Stimulated activated naive CD4-positive, alpha-beta T cell treated with Interleukin-2 at 50 U/mL for 16 hours (primary cell): ENCODE measurements at places on chromosomes 6 and 20.

DNA sequence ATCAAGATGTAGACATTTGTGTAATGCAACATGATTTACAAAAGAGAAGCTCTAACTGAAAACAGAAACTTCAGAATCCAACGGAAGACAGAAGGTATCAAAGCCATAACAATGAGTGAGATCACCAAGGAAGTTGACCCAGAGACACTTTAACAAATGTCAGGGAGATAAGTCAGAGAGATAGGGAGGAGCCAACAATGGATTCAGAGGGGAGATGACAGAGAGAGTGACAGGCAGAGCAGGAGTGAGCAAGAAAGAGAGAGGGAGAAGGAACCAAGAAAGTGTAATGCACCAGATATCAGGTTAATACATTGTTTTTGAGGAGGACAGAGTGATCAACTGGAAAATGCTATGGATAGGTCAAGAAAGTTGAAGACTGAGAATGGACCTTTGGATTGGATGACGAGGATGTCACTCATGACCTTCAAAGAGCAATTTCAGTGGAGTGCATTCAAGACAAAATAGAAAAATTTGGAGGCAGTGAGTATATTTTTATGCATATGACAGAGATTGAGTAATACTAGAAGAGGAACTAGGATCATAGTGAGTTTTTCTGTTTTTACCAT lies 86.6 kb downstream of the TRDN start:
- no peak for DNase-seq

- no peak for DNase-seq
These were observed 154.0 kb upstream of the LAMP5 start for GRCh38 chr20:9360431-9360830.

GRCh38 chr20:32622585-32623468 lies 37.7 kb upstream of the NOL4L start:
- no peak for DNase-seq

- DNase-seq, result no peak
These were observed 6.3 kb downstream of the BMP6 start for GRCh38 chr6:7732228-7732627.

GRCh38 chr6:36117658-36118549 lies 12.4 kb upstream of the MAPK13 start:
- no peak for DNase-seq

GRCh38 chr6:158072083-158072721 lies 90.5 kb downstream of the SYNJ2 start:
- DNase-seq, result peak; percentile 59

- no peak for DNase-seq
These were observed 11.1 kb upstream of the NOTCH4 start for GRCh38 chr6:32234934-32235333.

GRCh38 chr6:161079566-161080262 lies 88.1 kb downstream of the MAP3K4 start:
- peak; percentile 81 for DNase-seq

GRCh38 chr6:105748737-105749161 lies 337.4 kb upstream of the PRDM1 start:
- no peak for DNase-seq

GRCh38 chr6:23547851-23548250 lies 578.2 kb upstream of the NRSN1 start:
- no peak for DNase-seq

- no peak for DNase-seq
These were observed 23.0 kb downstream of the SIRPD start for GRCh38 chr20:1534526-1534925.

DNA sequence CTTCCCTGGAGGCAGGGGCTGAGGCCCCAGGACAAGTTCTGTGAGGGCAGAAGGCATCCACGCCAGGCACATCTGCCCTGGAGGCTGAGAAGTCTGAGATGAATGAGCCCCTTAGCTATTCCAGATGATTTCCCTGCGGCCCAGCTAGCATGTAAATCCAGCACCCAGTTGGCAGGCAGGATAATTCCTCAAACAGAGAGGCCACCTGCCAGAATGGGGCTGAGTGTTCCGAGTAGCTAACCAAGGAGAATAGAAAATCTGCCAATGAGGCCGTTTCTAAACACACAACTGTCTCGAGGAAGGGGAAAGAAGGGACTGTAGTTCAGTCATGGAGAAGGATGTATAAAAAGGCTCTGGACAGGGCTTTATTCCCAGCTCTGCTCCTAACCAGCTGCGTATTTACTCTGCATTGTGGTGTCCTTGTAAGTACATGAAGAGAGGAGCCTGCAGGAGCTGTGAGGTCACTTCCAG lies 211.4 kb upstream of the CDYL start:
- no peak for DNase-seq

GRCh38 chr6:12182676-12183075 lies 107.5 kb upstream of the EDN1 start:
- no peak for DNase-seq

- no peak for DNase-seq
These were observed 32.1 kb downstream of the BEND3 start for GRCh38 chr6:107083047-107083768.

GRCh38 chr6:29506446-29507067 lies 18.8 kb upstream of the MAS1L start:
- DNase-seq, result no peak

DNA sequence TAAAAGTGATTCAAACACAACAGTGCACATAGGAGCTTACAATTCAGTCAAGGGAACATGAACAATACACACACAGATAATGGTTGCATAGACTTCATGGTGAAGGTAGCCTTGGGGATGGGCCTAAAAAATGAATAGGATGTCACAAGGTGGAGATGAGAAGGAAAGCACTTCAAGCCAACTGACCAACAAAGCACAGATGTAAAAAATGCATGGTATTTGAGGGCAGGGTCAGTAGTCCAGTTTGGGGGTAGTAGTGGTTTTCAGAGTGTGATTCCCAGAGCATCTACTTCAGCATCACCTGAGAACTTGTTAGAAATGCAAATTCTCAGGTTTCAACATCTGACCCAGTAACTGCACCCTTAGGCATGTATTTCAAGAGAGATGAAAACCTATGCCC lies 88.9 kb downstream of the PERP start:
- no peak for DNase-seq

DNA sequence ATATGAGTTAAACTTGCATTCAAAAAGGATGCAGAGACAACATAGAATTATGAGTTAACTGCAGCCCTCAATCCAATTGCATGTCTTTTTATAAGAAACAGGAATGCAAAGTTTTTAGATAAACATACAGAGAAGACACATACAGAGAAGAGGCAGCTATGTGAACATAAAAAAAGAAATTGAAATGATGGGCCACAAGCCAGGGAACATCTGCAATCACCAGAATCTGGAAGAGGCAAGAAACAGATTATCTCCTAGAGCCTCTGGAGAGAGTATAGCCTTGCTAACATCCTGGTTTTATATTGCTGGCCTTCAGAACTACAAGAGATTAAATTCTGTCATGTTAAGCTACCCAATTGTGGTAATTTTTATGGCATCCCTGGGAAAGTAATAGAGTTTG lies 257.2 kb upstream of the EYS start:
- no peak for DNase-seq

GRCh38 chr20:1654996-1655395 lies 2.6 kb downstream of the SIRPG start:
- no peak for DNase-seq

DNA sequence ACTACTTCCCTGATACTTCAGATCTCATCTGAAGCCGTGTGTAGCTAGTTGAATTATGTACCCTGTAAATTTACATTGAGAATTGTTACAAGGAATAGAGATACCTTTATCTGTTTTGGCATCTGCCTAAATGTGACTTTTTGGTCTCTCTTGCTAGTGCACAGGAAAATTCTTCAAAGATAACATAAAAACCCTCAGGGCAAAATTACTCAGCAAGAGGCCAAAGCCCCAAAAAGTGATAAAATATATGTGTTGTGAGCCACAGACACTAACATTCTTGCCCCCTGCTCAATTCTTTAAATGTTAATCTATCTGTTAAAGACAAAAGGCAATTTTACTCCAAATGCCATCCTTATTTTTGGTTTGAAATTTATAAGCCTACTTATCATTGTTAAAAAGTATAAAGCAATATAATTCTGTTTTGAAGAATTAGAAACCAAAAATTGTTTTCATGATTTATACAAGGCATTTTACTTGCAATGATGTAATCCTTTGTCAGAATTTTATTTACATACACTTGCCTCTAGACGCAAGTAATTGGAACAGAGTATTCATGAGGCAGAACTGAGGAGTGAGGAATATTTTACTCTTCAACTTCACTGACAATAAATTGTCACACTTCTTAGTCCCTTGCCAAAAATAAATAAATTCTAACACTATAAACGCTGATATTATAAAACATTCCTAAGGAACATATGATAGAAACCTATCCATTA lies 186.2 kb downstream of the EPM2A start:
- no peak for DNase-seq

GRCh38 chr6:13334953-13335352 lies 6.6 kb upstream of the TBC1D7 start:
- no peak for DNase-seq

GRCh38 chr6:113842165-113842564 lies 15.0 kb upstream of the MARCKS start:
- no peak for DNase-seq

DNA sequence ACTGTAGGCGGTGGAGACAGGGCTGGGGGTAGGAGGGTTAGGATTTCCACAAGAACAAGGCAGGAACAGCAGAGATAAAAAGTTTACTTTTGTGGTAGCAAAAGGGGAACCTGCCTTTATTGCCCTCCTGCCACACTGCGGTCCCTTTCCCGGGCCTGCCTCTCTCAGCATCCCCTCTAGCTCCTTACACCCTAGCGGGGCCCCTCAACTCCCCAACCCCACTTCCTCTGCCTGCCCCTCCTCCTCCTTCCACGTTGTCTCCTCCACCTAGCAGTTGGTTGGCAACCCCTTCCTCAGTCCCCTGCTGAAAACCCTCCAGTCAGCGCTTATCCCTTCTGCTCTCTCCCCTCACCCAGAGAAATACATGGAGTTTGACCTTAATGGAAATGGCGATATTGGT lies 714 bp downstream of the AIF1 start:
- DNase-seq, result no peak

DNA sequence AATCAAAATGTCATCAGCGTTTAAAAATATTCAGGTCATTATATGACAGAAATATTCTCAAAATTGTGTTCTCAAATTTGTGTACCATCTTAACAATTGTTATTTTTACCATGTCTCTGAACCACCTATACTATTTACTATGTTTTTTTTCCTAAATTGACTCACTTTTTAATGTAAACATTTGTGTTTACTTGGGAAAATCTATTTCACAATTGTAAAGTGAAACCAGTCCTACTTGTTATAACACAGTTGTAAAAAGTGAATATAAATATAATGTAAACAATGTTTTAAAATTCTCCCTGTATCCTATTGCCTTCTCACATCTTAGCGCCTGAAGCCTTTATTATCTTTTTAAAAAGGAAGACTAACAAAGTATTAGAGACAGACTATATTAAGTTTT lies 83.5 kb downstream of the ADGRG6 start:
- no peak for DNase-seq

DNA sequence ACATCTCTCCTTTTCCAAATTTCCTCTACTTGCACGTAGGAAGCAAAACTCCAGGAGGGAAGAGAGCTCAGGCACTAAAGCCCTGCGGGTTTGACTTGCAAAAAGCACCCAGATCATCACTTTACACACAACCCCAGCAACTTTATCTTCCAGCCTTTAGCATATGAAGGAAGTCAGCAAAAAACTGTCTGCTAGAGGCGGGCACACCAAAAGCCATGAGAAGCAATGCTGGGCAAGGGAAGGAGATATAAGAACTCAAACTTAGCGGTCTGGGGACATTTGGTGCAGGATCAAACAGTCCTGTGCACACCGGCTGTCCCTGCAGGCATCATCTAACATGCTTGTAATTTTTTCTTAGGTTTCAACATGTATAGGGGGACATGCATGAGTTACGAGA lies 113.3 kb downstream of the JPH2 start:
- DNase-seq, result no peak

- DNase-seq, result no peak
These were observed 3.5 kb upstream of the RAMACL start for GRCh38 chr6:166589786-166590574.

GRCh38 chr6:45438151-45438550 lies 60.4 kb upstream of the SUPT3H start:
- no peak for DNase-seq

DNA sequence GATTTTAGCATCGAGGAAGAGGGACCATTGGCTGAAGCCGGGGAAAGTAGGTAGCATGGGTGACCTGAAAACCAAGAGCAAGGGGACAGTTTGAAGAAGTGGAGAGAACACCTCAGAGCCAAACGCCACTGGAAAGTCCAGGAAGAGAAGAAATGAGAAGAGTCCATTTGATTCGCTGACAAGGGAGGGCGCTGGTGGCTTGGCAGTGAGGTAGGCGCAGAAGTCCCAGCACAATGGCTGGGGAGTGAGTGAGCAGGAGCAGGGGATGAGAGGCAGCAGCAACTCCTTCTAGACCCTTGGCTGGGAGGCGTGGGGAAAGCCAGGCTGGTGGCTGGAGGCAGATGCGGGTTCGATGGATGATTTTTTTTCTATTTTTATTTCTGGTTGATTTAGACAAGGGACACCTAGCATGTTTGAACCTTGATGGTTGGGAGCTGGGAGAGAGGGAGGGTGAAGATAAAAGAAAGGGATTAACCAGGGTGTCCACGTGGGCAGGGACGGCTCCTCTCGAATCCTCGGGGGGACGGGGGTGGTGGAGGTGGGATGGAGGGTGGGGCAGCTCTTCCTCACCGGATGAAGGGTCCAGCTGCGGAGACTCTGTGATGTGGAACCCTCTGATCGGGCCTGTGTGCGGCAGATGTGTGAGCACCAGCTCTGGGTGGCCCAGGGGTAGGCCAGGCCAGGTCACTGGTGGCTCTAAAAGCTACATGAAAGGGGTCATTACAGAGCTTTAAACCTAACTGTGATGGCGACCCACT lies 164.2 kb downstream of the NFATC2 start:
- no peak for DNase-seq

DNA sequence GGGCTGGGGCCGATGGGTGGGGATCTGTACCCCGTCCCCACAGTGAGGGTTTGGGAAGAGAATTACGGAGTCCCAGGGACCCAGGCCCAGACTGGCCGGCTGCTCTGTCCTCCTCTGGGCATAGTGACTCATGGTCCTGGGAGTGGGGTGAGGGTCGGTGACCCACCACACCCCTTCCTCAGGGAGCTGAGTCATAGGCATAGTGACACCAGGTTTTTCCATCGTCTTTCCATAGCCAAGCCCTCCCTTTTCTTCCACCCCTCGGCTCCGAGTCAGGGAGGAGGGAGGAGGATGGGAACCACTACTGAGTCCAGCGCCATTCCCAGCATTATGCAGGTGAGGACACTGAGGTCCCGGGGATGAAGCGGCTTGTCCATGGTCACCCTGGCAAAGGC lies 8.9 kb downstream of the CYP21A2 start:
- DNase-seq, result no peak
